ENCODE measurements at places on chromosomes 5 and 9.
A peak's percentile ranks its signal among the peaks of the same experiment; 100 is the strongest.

DNA sequence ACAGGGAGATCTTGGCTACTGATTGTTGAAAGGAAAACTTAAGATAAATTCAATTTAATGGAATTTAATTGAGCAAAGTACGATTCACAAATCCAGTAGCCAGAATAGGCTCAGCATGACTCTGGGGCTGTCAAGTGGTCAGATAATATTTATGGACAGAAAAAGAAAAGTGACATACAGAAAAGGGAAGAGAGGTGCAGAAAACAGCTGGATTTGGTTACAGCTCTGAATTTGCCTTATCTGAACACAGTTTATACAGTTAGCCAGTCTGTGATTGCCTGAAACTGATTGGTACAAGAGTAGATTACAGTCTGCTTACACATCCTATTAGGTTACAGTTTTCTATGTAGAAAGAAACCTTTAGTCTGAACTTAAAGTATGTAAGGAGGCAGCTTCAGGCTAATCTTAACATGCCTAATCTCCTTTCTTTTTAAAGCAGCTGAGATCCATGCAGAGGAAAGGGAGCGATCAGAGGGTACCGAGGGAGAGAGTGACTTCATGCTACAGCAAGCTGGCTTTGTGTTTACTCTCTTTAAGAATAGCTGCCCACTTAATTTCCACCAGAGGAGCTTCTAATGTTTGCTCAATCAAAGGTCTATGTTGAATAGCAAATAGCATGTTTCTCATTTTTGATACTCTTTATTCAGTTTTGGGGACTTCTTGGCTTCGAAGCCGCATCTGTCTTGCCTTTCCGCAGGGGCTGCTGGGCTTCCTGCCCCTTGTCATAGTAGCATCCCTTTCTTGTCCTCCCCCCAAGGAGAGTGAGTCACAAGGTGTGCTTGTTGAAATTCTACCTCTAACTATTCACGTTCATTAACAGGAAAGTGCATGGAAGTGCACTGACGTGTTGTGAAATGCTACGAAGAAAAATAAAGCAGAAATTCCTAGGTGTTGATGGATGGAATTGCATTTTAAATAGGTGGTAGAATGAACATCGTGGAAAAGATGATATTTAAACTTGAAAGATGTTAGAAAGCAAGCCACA lies 761.2 kb downstream of the TAF11L14 start:
- DNase-seq = no peak

DNA sequence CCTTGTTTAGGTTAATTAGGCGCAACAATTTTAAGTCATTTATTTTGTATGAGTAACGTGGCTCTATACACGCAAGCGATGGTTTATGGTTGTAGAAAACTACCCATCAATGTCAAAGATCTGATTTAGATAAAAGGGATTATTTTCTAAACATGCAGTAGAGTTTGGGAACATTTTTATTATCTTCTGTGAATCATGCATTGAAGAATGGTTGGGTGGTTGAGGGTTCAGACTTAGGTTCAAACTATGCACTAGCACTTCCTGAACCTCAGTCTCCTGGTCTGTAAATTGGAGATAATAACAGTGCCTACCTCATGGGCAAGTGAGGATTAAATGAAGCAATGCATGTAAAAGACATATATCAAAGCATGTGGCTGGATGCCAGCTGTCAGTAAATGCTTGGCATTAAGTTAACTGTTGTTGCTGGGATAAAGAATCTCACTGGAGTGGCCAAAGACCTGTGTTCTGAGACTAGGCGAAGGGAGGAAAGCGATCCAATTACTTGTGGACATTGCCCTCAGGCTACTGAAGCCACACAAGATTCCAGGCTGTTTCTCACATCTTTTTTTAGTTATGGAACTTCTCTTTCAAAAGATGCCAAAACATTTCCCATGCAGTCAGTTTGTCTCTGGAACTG lies 1.1 kb upstream of the OTULINL start:
- no peak for DNase-seq

- no peak for DNase-seq
Observed at GRCh38 chr5:131521252-131521651, 113.8 kb downstream of the RAPGEF6 start.

DNA sequence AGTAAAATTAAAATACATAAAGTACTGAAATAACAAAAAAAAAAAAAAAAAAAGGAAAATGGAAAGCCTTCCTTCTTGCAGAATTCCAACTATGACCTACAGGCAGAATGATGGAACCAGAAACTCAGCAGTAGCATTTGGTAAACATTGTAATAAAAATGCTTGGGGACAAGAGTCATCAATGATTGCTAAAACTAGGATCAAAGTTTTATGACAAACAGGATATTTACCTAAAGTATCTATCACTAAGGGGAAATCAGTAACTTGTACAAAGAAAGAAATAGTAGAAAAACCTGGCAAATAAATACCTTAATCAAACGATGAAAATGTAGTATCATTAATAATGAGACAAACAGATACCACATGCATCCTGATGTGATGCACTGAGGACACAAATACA lies 17.5 kb downstream of the ERMP1 start:
- no peak for DNase-seq

GRCh38 chr9:12065050-12065449 lies 628.1 kb upstream of the TYRP1 start:
- DNase-seq = no peak

GRCh38 chr5:118891252-118891651 lies 97.1 kb downstream of the DTWD2 start:
- no peak for DNase-seq

DNA sequence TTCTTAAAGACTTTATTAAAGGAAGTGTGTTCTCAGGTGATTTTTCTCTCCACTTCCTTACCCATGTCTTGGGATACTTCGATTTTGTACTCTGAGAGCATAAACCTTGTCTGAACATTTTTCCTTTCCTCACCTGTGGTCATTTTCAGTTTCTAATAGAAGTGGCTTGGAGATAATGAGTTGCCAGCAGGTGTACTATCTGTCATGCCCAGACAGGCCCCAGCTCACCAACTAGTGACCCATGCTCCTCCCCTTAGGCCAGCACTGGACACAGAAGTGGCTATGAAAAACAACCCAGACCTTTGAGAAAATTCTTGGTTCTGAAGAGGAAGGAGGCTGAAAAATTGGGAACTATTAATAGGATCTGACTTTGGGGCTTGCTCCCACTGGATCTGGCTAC lies 49.2 kb upstream of the SMIM32 start:
- no peak for DNase-seq

DNA sequence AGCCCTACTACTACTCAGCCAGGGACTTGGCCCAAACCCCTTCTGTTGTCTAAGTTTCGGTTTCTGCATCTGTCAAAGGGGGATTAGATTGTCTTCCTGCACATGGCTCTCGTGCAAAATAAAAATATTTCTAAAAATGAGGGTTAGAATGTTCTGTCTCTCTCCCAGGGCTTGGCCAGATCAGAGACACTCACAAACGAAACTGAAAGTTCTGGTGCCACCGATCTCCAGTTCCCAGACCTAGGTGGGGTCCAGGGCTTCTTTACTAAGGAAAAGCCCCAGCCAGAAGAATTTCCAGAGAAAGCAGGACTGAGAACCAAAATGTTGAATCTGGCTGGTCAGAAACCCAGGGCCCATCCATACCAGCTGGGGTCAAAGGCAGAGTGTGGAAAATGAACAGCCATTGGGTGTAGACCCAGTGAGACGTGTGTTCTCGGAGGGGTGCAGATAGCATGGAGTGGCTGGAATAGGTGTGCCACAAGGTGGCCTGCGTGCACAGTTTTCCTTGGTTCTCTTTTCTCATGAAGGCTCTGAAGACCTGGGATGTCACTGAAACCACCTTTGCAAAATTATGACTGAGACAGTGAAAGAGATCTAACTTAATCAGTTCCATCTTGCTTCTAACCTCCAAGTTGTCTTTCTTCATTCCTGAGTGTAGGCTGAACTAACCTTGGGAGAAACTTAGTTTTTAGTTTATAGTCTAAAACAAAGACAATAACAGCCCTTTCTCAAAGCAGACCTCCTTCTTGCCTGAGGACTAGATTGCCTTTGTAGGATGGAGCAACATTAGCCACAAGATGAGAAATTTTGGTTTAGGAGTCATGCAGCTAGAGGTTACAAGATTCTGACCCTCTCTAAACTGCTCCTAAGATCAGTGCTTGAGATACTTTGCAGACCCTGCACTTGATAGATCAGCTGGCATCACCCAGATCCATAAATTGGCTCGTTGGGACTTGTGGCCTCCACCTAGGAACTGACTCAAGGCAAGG lies 2.3 kb upstream of the SLC23A1 start:
- peak; percentile 78 for DNase-seq

DNA sequence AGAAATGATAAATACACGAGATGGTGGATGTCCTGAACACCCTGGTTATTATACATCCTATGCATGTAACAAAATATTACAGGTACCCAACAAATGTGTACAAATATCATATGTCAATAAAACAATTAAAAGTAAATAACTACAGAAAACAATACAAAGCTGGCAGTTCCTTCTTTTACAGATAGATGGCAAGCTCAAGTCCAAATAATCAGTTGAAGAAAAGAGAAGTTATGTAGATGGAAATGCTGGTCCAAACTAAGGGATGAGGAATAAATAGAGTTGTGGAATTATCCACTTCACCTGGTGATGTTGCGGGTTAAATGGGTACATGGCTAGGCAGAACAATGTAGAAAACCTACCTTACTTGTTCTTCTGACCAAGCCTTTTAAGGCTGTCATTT lies 79.4 kb downstream of the PALM2AKAP2 start:
- no peak for DNase-seq
